ENCODE measurements at places on chromosomes 3 and 15. TPM values are rescaled to one million over a fixed set of nuclear protein-coding genes. Genes with fewer than 3 reads are reported as not detected.

Gene NPAP1
- total RNA-seq, result not detected

Gene CADPS
- total RNA-seq, result not detected

Gene CNOT10
- total RNA-seq, result 34.2 TPM

Gene CLDN1
- total RNA-seq, result 0.27 TPM

Gene ANKRD63
- not detected for total RNA-seq

Gene DNASE1L3
- 0.99 TPM for total RNA-seq

Gene SEC62
- total RNA-seq, result 90.8 TPM

Gene GPR15
- total RNA-seq, result not detected

Gene SLC38A3
- 0.65 TPM for total RNA-seq

Gene GOLGA8O
- total RNA-seq, result 2.1 TPM

Gene CSPG5
- 0.65 TPM for total RNA-seq

Gene PCOLCE2
- not detected for total RNA-seq

Gene TOPBP1
- 42.4 TPM for total RNA-seq

DNA sequence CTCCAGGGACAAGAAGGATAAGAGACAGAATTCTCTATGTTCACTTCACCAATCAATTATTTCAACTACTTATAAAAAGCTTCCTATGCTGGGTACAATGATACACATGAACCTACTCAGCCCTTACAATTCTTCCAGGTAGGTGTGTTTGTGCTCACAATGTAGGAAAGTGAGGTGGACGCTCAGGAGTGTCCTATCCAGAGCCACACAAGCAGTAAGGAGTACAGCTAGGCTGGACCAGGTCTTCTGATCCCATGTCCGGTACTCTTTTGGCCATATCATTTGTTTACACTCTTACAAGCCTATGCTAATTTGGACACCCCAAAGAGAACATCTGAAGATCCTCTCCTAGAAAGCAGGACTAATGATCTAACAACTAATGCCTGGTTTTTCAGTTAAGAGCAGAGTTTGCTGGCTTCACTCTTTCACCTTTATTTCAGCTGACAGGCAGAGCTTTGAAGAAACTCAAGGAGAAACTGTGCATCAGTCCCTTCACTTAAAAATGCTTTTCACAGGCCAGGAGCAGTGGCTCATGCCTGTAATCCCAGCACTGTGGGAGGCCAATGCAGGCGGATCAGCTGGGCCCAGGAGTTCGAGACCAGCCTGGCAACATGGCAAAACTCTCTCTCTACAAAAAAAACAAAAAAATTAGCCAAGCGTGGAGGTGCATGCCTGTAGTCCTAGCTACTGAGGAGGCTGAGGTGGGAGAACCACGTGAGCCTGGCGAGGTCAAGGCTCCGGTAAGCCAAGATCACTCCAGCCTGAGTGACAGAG is 27.5 kb downstream of the IGF2BP2 start:
- DNase-seq, result no peak

- DNase-seq, result peak; percentile 72
Observed at GRCh38 chr3:102106416-102107097, 257.2 kb downstream of the NFKBIZ start.

GRCh38 chr15:63135804-63136203 is 14.1 kb downstream of the LACTB start:
- DNase-seq, result peak; percentile 94

DNA sequence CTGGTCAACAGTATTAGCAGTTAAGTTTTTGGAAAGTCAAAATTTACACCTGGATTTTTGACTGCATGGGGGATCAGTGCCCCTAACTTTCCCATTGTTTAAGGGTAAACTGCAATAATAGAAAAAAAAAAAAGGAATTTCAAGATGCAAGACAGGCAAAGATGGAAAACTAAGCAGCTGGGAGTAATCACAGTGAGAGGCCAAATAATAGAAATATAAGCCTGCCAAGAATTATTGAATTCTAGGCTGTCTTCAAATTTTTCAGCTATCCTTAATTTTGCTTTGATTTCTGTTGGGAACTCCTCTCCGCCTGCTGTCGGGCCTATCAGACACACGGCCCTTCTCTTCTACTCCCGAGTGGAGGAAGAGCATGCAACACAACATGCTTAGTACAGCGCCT is 215.5 kb upstream of the LMCD1 start:
- DNase-seq, result no peak

DNA sequence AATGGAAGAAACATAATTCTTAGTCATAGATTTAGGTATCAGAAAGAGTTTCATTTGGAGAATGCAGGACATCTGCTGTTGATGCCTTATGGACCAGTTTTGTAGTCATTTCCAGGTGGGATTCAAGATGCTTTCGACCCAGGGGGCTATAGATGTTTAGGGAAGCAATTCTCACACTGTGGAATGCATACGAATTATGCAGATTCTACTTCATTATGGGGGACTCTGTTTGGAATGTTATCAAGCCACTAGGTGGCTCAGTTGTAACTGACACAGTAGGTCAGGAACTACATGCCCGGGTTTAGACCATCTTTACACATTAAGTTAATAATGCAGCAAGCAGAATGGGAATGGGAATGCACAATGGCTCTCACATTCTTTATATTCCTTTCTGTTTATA is 1359.8 kb downstream of the ZPLD1 start:
- DNase-seq, result no peak

- DNase-seq, result peak; percentile 41
Observed at GRCh38 chr3:45666757-45667431, 22.3 kb upstream of the SACM1L start.

- DNase-seq, result no peak
Observed at GRCh38 chr15:72774696-72775383, 8.7 kb downstream of the ADPGK start.

DNA sequence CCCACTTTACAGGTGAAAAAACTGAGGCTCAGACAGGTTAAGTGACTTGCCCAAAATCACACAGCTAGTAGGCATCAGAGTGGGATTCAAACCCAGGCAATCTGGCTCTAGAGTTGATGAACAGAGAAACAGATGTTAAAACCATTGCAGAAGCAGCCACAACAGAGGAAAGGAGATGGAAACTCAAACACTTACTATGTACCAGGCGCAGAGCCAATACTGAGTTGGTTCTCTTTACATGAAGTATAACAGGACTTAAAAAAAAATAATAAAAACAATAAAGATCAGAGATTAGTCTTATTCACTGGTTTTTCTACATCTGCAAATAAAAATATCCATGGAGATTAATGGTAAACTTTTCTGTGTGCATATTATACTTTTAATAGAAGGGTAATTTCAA is 84.9 kb upstream of the SPATA12 start:
- DNase-seq, result peak; percentile 85

- no peak for DNase-seq
Observed at GRCh38 chr3:15683253-15683652, 81.7 kb downstream of the BTD start.

DNA sequence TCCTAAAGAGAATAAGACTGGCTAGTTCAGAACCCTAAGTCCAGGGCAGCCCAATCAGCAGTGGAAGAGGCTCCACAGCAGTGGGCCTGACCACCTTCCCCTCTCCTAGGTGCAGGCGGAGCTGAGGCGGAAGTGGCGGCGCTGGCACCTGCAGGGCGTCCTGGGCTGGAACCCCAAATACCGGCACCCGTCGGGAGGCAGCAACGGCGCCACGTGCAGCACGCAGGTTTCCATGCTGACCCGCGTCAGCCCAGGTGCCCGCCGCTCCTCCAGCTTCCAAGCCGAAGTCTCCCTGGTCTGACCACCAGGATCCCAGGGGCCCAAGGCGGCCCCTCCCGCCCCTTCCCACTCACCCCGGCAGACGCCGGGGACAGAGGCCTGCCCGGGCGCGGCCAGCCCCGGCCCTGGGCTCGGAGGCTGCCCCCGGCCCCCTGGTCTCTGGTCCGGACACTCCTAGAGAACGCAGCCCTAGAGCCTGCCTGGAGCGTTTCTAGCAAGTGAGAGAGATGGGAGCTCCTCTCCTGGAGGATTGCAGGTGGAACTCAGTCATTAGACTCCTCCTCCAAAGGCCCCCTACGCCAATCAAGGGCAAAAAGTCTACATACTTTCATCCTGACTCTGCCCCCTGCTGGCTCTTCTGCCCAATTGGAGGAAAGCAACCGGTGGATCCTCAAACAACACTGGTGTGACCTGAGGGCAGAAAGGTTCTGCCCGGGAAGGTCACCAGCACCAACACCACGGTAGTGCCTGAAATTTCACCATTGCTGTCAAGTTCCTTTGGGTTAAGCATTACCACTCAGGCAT is 33.7 kb downstream of the VIPR1 start:
- peak; percentile 16 for DNase-seq

DNA sequence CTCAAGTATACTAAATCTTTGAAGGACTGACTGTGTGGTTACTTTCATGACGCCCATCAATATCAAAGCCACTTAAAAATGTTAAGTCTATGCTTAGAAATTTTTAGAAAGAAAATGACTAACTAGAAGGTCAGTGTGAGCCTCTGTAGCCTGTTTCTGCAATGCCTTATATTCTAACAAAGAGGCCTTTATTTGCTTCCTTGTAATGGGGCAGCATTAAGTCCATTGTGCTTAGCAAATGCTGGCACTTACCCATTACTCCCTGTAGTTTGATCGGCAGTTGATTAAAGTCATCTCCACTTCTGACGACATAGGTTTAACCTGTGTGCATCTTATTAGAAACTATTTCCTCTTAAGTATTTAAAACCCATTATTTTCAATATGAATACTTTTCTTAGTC is 91.6 kb upstream of the FAM98B start:
- no peak for DNase-seq

DNA sequence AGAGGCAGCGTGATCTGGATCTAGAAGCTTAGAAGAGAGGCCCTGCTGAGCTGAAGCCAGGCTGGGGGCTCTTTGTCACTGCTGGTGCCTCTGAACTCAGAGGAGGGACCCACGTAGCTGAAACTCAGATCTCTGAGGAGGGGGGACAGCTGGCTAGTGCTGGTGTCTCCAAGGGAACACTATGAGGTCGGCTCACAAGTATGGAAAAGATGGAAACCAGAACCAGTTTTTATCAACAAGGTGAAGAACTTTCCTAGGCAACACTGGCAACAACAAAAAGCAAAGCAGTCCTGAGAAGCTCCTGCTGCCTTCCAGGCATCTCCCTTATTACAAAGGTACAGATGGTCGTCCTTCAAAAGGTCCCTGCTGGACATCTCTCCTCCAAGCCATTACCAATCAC is 27.0 kb upstream of the FSTL1 start:
- no peak for DNase-seq

GRCh38 chr15:69359722-69360121 is 54.4 kb upstream of the KIF23 start:
- no peak for DNase-seq

- no peak for DNase-seq
Observed at GRCh38 chr3:90132197-90132596, 1024.8 kb downstream of the EPHA3 start.

- no peak for DNase-seq
Observed at GRCh38 chr3:190809351-190809750, 53.1 kb downstream of the GMNC start.

- DNase-seq, result no peak
Observed at GRCh38 chr15:52658955-52659354, 20.2 kb downstream of the ATOSA start.

DNA sequence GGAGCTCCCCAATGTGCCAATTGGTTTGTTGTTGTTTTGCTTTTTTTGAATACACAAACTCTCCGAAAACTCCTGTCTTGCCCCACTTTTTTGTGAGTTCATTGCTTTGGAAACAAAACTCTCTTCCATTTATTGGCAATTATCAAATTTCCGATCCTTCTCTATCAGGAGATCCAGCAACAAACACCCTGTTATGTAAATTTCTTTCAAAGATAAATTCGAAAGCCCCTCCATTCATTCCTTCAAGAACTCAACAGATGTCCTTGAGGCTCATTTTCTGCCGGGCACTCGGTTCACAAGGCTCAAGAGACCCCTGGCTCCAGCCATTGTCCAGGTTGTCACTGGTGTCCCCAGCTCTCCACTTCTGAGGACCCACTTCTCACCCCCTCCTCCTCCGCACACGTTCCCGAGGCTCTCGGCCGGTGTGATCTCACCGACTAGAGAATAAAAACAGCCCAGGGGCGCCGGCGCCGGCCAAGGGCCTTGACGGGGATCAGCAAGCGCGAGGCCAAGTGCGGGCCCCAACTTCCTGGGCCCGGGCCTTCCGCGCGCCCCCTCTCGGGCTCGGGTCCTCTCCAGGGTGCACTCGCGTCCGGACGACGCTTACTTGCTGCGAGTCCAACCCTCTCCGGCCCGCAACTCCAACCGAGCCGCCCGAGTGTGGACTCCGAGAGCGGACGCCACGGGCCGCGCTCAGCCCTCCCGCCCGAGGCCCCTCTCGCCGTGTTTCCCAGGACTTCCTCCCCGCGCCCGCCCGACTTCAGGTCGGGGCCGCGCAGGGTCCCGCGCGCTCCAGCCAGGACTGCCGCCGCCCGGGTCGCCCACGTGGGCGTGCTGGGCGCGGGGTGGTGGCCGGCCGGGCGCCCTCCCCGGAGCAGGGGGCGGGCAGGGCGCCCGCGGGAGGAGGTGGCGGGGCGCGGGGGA is 533 bp upstream of the SMAD3 start:
- DNase-seq, result peak; percentile 9

DNA sequence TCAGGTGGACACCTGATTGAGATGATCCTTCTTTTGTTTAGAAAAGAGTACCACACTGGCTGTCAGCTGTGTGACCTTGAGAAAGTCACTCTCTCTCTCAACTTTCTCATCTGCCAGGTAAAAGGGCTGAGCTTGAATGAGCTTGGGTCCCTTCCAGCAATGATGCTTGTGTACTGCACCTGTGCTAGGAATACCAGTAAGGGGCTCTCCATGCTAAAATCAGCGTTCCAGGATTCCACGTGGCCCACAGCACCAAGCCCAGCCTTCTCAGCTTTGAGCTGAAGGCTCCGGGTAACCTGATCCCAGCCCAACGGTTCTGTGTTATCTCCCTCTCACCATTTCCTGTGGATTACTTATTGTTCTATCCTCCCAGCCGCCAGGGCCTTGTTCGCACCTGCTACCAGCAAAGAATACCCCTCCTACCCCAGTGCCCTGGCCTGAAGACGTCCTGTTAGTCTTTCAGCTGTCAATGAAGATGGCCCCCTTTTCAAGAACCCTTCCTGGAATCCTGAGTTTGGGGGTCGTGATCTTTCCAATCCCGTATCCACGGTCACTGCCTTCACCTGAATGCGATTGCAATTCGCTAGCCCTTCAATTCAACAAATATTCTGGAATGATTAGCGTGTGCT is 54.2 kb upstream of the CGNL1 start:
- DNase-seq, result peak; percentile 83

- no peak for DNase-seq
Observed at GRCh38 chr15:80840182-80841130, 61.3 kb downstream of the CEMIP start.
